ENCODE measurements at places on chromosomes 5 and 9.
A peak's percentile ranks its signal among the peaks of the same experiment; 100 is the strongest.

DNA sequence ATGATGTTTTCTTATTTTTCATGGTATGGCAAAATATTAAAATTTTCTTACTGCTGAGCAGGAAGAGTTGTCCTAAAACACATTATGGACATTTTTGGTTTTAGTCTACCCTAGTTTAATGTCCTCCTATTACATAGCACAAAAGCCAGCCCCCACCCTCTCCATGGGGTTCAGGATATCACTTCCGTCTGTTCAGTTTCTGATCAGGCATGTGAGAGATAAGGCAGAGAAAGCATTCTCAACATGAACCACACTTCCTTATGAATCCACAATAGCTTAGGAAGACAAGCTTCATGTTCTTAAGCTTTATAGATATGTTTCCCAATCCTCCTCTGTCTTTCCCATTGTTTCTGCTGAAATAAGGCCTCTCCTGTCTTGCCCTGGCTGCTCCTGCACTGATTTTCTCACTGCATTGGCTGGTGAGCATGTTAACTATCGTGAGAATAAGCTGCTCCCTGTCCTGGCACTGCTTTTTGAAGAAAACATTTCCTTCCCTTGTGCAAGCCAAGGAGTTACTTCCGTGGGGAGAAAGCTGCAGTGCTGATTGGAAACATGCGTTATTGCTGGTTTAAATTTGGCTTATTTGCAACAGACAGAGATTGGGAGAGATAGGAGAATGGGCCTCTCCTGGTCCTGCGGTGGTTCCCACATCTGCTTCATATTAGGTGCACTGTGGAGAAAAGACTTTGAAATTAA, 260.3 kb upstream of the RPS23 start:
- no peak for DNase-seq

DNA sequence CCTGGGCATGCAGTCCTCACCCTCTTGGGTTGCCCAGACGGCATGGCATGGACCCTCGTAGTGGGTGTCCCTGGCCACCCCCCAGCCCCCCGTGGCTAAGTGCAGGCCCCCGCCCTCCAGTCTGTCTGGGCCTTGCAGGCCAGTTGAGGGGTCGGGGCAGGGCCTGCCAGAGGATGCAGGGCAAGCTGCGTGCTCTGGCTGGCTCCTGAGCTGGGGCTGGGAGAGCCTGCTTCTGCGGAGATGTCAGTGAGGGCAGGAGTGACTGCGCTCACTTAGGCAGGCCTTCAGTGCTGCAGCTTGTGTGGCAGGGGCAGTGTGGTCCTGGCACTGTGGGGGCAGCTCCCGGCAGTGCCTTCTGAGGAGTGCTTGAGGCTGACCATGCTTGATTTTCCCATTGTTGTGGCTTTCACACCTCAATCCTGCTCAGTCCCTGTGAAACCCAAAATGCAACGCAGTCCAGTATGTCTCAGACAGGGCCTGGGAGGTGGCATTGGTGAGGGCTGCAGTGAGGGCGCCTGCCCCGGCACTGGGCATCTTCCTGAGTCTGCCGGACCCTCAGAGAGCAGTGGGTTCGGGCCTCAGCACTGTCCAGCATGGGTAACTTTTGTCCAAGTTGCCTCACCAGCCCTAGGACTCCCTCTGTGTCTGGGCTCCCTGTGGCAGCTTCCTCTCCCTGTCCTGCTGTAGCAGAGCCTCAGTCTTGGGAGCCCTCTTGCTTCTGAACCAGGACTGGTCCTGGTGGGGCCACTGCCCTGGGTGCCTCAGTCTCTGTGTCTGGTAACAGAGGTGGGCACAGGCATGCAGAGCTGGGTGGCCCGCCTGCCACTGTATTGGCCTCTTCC, 93.0 kb downstream of the PHF2 start:
- DNase-seq = no peak

DNA sequence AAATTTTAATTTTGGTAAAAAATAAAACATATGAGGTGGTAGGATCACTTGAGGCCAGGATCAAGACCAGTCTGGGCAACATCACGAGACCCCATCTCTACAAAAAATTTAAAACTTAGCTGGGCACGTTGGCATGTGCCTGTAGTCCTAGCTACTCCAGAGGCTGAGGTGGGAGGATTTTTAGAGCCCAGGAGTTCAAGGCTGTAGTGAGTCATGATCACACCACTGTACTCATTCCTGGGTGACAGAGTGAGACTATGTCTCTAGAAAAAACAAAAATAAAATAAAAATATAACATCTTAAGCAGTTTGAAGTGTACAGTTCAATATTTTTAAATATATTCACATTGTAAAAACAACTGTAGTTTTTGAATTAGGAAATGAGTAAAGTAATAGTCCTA, 108.3 kb downstream of the SMIM15 start:
- no peak for DNase-seq

- no peak for DNase-seq
Observed at GRCh38 chr5:55855509-55855908, 4.4 kb downstream of the IL31RA start.

DNA sequence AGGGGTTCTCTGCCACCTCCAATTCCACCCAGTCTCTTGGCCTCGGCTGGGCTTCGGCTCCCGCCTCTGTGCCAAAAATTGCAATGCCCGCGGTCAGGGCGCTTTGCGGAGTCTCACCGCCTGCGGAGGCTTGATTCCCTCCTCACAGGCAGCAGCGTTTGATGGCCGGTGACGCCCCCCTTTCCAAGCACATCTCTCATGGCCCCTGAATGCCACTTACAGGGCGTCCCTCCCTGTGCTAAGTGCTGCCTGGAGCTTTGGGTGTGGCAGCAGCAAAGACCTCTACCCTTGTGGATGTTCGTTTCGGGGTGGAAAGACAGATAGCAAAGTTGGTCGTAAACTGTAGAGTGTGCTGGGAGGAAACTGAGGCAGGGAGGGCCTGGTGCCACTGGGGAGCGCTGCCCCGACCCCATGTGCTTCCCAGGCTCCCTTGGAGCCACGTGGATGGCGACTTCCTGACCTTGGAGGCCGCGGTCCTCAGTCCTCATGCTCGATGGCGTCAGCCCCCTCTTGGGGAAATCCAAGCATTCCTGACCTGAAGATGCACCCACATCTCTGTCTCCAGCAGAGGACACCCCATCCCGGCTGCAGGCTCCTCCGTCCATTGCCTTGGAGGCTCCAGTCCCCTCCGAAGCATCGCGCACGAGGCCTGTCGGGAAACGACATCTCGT, 249.2 kb upstream of the IRX4 start:
- no peak for DNase-seq

- no peak for DNase-seq
Observed at GRCh38 chr5:177429248-177430040, 3.0 kb downstream of the GRK6 start.

GRCh38 chr5:142053426-142054151, 40.8 kb upstream of the GNPDA1 start:
- no peak for DNase-seq

DNA sequence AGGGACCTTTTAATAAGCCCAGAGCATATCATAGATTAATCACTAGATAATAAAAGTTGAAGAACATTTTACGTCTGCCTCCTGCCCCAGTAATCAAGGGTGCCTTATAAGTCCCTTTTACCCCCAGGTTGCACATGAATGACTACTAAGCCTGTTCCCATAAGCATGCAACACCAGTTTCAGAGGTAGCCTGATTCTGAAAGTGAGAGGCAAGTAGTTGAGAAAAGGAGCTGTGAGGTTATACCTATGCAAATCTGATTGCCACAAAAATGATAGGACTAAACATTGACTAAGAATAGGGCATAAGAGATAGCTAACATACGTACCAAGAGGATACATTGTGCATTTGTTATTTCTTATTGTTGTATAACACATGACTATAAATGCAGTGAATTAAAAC, 681.9 kb downstream of the ISL1 start:
- DNase-seq = no peak

- DNase-seq = no peak
Observed at GRCh38 chr5:114265432-114266060, 96.3 kb upstream of the KCNN2 start.

DNA sequence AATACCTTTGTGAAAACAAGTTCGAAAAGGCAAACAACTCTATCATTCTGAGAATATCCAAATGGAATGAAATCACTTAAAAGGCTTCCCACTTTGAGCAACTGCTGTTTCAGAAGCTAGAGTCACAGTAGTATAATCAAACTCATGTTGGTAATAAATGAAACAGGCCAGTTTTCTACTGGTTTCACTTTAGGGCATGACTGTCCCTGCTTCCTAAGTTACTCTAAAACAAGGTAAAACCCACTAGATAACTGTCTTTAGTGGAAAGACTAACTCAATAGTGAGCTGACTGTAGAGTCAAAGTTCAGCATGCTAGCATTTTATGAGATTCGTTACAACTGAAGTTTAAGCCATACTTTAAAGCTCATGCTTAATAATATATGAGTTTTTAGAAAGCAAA, 6.0 kb downstream of the CDC26 start:
- DNase-seq = no peak

- no peak for DNase-seq
Observed at GRCh38 chr9:93634311-93635185, 58.2 kb downstream of the PHF2 start.

- no peak for DNase-seq
Observed at GRCh38 chr5:95866435-95867040, 44.0 kb upstream of the GLRX start.

DNA sequence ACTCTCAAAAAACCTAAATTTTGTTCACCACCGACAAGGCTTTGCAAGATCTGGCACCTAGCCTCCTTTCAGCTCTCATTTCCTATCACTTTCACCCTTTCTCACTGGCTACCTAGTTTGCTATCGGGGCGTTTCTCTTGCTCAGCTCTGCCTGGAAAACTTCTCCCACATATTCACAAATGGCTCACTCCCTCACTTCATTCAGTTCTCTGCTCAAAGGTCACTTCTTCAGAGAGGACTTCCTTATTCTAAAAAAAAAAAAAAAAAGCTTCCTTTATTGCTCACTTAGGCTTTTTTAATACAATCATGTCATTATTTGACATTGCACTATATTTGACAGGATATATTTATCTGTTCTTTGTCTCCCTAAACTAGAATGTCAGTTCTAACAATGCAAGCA, 2.1 kb upstream of the SLC25A46 start:
- DNase-seq = no peak

GRCh38 chr5:180636016-180636402, 13.4 kb downstream of the FLT4 start:
- DNase-seq = no peak

- no peak for DNase-seq
Observed at GRCh38 chr5:159040181-159040580, 59.5 kb downstream of the EBF1 start.

DNA sequence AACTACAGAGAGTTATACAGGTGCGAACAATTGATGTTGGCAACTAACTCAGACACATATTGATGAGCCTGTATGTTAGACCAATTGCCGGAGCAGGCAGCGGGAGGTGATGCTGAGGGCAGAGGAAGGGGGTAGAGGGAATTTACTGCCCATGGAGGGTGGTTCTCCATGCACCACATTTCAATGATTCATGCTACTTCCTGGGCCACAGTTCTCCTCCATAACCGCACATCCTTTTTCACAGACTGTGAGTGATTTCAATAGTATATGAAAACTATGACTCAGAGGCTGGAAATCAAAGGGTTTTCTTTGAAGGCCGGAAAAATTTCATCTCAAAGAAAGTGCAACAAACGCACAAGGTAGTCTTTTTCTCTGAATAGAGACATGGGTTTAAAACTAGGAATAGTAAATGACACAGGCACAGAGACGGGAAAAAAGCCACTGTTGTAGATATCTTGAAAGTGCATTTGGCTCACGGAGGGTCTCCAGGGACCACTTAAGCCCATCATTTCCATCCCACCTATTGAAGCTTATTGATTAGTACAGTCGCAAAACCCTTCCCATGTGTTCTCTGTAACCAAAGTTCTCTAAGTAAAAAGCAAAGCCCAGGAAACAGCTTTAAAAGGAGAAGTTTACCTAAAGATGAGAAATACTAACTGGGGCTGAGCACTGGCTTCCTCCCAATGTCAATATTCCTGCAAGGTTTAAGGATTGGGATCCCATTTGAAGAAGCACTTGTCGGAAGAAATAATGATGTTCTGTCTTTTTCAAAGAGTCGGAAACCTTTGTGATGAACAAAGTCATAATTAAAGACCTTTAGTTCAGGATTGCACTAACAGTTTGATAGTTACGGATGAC, 28.0 kb upstream of the ADAM19 start:
- no peak for DNase-seq

GRCh38 chr9:110284211-110284844, 28.0 kb upstream of the TXN start:
- DNase-seq = no peak

- no peak for DNase-seq
Observed at GRCh38 chr5:128318691-128319090, 219.4 kb downstream of the FBN2 start.

- no peak for DNase-seq
Observed at GRCh38 chr5:40945111-40945510, 35.8 kb downstream of the C7 start.

GRCh38 chr9:124010303-124010664, 1.3 kb upstream of the LHX2 start:
- no peak for DNase-seq

GRCh38 chr5:115132465-115132864, 37.2 kb downstream of the TRIM36 start:
- no peak for DNase-seq

GRCh38 chr5:65156933-65157332, 324.8 kb downstream of the ADAMTS6 start:
- DNase-seq = no peak

GRCh38 chr5:18968966-18969365, 1019.0 kb downstream of the CDH18 start:
- no peak for DNase-seq

DNA sequence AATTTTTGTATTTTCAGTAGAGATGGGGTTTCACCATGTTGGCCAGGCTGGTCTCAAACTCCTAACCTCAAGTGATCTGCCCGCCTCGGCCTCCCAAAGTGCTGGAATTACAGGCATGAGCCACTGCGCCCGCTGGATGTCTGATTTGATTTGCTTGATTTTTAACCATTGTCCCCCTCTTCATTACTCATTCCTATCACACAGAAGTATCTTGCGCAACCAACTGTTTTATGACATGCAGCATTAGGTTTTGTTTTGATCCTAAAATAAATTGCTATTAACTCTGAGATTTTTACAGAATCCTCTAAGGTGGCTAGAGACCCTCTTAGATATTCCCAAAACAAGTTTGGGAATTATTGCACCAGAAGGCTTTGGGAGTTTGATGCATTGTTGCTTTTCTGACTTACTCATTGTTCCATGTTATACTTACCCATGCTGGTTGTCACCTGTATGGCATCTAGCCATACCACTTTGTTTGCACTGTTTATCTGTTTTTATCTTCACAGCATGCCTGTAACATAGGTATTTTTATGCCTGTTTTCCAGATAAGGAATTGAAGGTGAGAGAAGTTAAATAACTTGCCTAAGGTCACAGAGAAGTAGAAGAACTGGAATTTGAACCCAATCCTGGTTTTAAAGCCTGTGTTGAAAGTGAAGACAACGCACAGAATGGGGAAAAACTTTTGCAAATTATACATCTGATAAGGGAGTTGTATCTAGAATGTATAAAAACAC, 35.9 kb upstream of the PWWP2A start:
- DNase-seq = no peak

- DNase-seq = no peak
Observed at GRCh38 chr9:104780796-104781395, 17.0 kb downstream of the NIPSNAP3B start.

GRCh38 chr9:134163371-134164196, 780 bp downstream of the RNU6ATAC start:
- DNase-seq = peak; percentile 85

All from HuH-7 (cell line).